Activated T-helper 17 cell treated with anti-CD3 and anti-CD28 coated beads, Interleukin-2, amount 50 U/mL, for 72 hours (primary cell): ENCODE measurements at places on chromosomes 2 and 18.

- no peak for ATAC-seq
These were observed 3.0 kb upstream of the FHL2 start for GRCh38 chr2:105401867-105402266.

- no peak for ATAC-seq
These were observed 42.3 kb upstream of the PTPRM start for GRCh38 chr18:7524786-7525185.

- no peak for ATAC-seq
These were observed 196.1 kb downstream of the BABAM2 start for GRCh38 chr2:28086611-28087010.

- ATAC-seq, result no peak
These were observed 134.7 kb downstream of the TPGS2 start for GRCh38 chr18:36693931-36694620.

- no peak for ATAC-seq
These were observed 21.4 kb upstream of the WDSUB1 start for GRCh38 chr2:159307942-159308341.
